ENCODE measurements at places on chromosomes 7 and 10.

GRCh38 chr10:130215151-130215930, 79.2 kb downstream of the GLRX3 start:
- DNase-seq = no peak

GRCh38 chr10:23202779-23203178, 10.7 kb downstream of the PTF1A start:
- no peak for DNase-seq

DNA sequence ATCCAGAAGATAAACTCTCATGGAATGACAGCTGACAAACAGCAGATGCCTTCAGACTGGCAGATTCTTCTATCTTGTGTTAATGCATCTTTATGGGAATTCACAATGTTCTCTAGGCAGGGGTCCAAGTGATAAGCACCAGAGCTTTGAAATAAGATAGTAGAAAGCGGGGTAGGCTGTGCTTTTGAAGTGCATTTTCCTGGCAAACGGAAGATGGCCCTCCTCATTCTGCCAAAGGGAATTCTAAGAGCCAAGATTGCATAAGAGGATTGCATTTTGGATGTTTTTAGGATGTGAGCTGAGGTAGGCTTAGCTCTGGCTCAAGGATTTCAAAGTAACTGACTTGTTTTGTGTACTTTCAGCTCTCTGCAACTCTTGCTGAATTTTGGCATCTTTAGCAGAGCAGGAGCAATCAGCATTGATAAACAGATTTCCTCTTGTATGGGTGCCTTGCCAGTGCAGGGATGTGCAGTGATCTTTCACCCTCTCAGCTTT, 298.5 kb upstream of the KLF6 start:
- no peak for DNase-seq

GRCh38 chr10:119609516-119609915, 12.8 kb upstream of the TIAL1 start:
- no peak for DNase-seq
